ENCODE measurements at places on chromosomes 11 and 22. TPM values are rescaled to one million over a fixed set of nuclear protein-coding genes. Genes with fewer than 3 reads are reported as not detected.

Gene RAD9A
- 7.4 TPM for total RNA-seq

DNA sequence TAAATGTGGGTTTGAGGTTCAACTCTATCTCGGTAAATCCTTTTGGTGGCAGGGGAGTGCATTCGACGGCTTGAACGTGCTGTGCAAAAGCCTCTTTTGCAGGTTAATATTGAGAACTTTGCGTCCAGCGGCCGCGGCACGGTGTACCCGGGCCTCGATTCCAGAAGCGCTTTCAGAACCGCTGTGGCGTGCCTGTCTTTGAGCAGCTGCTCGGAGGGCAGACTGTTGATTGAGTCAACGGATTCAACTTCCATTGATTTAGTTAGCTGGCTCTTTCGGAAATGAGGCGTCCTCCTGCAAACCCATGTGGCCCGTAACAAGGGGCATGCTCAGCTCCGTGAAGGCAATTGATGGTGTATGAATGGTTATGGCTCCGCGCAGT is 1247.8 kb downstream of the BRD1 start:
- peaks cover 1% of the 10 kb centered on the region for H3K27me3 ChIP-seq
- H3K4me1 ChIP-seq: no peaks in the 10 kb centered on the region
- no peak overlapping the region for H3K27ac ChIP-seq
- H3K36me3 ChIP-seq: no peaks in the 10 kb centered on the region
- H3K4me3 ChIP-seq: no peak overlapping the region

GRCh38 chr11:117941976-117942654 is 12.9 kb upstream of the TMPRSS13 start:
- no peak for DNase-seq
- no peaks in the 10 kb centered on the region for H3K36me3 ChIP-seq
- peaks cover 10% of the 10 kb centered on the region for H3K4me1 ChIP-seq

Gene IRAG1
- 38.0 TPM for total RNA-seq

Gene ANO1
- not detected for total RNA-seq

DNA sequence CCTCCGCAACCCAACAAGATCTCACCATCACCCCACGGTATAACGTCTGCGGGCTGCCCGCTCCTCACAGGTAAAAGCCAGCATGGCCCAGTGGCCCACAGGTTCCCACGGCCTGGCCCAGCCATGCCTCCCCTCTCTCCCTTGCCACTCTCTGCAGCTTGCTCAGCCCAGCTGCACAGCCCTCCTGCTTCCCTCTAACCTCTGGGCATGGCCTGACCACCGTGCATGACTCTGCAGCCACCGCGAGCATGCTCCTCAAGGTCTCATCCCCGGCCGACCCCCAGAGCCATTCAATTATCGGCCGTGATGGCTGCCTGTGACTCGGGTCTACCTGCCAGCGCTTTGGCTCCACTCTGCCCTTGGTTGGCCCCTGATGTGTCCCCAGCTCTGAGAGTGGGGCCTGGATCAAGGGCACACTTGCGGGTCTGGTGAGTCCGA is 185.5 kb downstream of the CTTN start:
- no peak for DNase-seq
- peaks cover 4% of the 10 kb centered on the region for H3K36me3 ChIP-seq
- no peaks in the 10 kb centered on the region for H3K4me1 ChIP-seq
- peaks cover 11% of the 10 kb centered on the region for H3K27me3 ChIP-seq
- no peak overlapping the region for H3K27ac ChIP-seq

GRCh38 chr22:20258584-20259326 is 9.4 kb downstream of the RTN4R start:
- no peak overlapping the region for H3K4me3 ChIP-seq
- H3K27me3 ChIP-seq: peaks cover 14% of the 10 kb centered on the region
- DNase-seq: no peak
- H3K27ac ChIP-seq: no peak overlapping the region
- peaks cover 7% of the 10 kb centered on the region for H3K4me1 ChIP-seq
